NCI-H2171 (cell line): ENCODE measurements at places on chromosomes 2 and 18.

DNA sequence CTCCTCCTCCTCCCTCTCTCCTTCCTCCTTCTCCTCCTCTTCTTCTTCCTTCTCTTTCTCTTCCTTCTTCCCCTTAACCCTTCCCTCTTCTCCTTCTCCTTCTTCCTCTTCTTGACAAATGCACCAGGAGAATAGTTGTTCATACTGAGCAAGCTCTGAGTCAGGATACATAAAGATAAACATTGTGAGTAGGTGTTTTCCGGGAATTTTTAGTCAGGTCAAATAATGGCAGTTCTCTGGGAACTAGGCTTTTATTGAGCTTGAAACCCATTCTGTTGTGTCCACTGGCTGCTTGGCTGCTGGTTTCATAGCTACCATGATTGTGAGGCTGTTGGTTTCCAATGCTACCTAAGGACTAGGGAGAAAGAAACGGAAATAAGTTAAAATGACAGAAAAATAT lies 1144.7 kb upstream of the DDX18 start:
- DNase-seq = no peak

- DNase-seq = no peak
Observed at GRCh38 chr18:23227726-23228070, 92.4 kb downstream of the CABLES1 start.

DNA sequence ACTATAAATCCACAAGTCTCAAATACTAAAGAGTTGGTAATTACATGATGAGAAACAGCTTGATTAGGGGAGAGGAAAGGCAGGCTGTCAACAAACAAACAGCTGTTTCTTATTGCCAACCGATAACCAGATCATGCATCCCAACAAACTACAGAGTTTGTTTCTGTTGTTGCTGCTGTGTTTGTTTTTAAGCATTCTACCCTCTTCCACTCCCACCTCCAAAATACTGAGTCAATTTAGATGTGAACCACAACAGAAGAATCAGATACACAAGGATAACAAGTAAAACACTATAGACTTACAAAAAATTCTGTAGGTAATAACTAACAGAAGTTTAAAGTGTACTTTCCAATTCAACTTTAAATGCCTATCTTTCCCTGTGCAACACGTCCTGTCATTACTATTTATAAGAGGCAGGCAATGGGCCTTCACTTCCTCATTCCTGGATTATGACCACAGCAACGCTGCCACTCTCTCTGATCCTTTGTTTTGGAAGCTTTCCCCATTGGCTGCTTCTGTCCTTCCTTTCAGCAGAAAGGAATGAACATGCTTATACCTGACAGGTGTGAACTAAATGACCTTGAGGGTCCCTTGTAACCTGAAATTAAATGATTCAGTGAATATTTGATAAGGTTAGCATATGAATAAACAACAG lies 152.0 kb downstream of the SRBD1 start:
- no peak for DNase-seq

DNA sequence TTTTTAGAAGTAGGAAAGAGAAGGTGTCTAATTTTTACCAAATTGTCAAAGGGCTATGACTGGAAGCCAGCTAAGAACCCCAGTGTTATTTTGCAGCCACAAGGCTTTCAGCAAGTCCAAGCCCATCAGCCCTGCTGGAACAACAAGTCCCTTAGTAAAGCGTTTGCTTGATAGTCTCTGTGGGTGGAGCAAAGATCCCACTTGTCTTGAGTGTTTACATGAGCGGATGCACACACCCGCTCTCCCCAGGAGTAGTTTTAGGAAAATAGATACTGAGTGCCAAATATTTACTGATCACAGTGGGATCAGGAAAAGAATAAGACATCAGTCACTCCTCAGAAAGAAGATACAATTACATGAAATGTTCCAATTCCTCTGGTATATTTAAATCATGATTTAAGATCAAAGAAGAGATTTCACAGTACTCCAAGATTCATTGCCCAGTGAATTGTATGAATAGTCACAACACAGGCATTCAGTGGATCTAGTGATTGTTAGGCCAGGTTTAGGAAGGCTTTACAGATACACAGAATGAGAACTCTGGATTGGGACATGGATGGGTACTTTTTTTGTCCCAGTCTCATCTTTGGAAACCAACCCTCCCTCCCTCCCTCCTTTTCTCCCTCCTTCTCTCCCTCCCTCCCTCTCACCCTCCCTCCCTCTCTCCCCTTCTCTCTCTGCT lies 514.9 kb downstream of the PTPRM start:
- no peak for DNase-seq

GRCh38 chr2:38141501-38141900 lies 65.5 kb upstream of the CYP1B1 start:
- no peak for DNase-seq

DNA sequence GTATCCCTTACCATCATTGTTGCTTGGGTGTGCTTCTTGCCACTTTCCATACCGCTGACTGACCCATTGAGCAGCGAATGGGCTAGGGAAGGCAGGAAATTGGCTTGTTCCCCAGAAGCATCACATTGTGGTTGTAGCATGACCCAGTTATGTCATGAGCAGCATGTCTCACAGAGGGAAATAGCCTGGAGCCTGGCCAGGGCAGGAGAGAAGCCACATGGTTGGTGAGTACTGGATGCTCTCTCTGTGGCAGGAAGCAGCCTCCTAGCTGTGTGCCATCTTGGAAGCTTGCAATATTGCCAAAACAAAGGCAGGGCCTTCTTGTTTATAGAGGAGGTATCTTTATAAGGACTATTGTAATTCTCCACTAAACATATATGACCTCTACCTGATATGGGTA lies 482.6 kb downstream of the PIK3C3 start:
- no peak for DNase-seq

DNA sequence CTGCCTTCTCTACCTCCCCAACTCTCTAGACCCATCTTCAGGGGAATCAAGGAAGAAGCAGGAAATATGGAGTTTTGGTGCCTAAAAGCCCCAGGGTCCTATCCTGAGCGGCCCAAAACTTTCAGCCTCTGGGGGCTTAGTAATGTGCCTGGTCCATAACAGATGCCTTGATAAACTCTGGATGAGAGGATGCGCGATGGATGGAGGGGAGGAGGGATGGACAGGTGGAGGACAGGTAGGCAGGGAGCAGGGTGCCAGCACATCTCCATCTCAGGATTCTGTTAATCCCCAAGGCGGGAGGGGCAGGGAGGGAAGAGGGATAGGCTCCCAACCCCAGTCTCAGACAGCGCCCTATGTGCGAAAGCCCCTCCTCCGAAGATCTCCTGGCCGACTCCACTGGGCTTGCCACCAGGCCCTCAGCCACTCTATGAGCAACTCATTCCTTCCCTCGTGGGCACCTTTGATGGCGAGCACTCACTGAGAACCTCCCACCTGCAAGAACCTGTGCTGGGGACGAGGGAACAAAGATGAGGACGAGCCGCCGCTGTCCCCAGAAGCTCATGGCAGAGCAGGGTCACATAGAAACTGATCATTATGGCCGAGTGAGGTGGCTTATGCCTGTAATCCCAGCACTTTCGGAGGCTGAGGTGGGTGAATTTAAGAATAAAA lies 23.1 kb downstream of the HS1BP3 start:
- DNase-seq = no peak

DNA sequence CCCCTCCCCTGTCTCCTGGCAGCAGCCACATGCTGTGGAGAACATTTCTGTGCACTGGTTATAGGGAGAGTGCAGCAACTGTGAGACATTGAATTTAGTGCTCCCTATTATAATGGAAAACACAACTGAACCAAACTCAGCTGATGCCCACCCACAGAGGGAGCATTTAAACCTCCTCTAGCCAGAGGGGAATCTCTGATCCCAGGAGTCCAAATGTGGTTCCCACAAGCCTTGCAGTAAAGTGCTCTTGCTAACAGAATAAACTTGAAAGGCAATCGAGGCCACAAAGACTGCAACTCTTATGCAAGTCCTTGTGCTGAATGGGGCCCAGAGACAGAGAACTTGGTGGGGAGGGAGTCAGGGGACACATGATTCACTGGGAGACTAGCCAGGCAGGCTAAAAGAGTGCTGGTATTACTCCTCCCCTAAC lies 638.8 kb upstream of the VRK2 start:
- no peak for DNase-seq

DNA sequence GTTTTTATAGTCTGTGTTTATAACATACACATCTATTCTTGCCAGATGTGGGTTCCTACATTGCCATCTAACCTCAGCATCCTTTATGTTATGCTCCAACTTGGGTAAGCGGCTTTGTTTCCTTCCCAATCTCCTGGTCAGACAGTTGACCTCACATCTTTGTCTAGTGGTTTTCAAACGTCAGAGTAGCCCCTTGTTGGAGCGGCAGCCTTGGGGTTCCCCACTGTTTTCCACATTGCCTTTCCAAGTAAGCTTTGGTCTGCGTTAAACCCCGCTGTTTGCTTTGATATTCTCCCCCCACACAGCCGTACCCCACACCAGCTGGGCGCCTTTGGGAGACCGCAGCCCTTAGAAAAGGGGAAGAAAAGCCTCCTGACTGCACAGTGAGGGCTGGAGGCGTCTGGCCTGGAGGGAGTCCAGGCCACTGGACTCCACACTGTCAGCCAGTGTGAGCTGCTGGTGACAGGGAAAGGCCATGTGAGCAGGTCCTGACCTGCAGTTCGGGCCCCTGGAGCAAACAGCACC lies 83.3 kb downstream of the MALT1 start:
- no peak for DNase-seq

DNA sequence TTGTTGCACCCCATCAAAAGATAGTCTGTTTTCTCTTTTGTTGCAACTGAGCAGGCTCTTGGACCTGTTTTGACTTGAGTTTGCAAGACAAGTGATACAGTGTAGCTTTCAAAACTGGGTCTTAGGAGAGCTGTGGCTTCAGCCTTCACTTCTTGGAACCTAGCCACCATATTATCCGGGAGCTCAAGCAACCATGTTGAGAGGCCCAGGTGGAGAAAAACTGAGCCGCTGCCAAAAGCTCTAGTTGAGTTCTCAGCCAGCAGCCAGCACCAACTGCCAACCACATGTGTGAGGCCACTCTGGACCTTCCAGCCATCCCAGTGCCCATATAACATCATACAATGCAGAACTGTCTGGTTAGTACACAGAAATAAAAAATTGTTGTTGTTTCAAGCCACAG lies 5.4 kb downstream of the CACNB4 start:
- DNase-seq = peak; percentile 79

GRCh38 chr2:190596993-190597392 lies 51.9 kb upstream of the NAB1 start:
- peak; percentile 77 for DNase-seq

- DNase-seq = no peak
Observed at GRCh38 chr2:241310917-241311566, 4.4 kb downstream of the HDLBP start.

DNA sequence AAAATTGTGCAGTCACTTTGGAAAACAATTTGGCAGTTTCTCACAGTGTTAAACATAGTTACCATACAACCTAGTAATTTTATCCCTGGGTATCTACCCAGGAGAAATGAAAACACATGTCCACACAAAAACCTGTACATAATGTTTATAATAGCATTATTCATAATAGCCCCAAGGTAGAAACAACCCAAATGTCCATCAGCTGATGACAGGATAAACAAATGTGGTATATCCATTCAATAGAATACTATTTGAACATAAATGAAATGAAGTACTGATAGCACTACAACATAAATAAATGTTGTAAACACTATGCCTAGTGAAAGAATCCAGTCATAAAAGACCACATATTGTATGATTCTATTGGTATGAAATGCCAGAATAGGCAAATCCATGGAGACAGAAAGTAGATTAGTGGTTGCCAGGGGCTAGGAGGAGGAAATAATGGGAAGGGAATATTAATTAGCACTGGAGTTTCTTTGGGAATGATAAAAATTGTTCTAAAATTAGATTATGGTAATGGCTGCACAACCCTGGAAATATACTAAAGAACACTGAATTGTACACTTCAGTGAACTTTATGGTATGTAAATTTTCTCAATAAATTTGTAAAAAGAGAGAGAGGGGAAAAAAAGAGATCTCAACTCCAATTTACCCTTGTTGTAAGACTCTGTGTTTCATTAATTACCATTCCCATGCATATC lies 20.8 kb upstream of the VIT start:
- no peak for DNase-seq

GRCh38 chr2:169658877-169659276 lies 35.3 kb downstream of the CFAP210 start:
- DNase-seq = no peak

GRCh38 chr2:218375212-218375611 lies 6.9 kb upstream of the SLC11A1 start:
- no peak for DNase-seq
